ENCODE measurements at places on chromosomes 12 and 14.
A peak's percentile ranks its signal among the peaks of the same experiment; 100 is the strongest.

DNA sequence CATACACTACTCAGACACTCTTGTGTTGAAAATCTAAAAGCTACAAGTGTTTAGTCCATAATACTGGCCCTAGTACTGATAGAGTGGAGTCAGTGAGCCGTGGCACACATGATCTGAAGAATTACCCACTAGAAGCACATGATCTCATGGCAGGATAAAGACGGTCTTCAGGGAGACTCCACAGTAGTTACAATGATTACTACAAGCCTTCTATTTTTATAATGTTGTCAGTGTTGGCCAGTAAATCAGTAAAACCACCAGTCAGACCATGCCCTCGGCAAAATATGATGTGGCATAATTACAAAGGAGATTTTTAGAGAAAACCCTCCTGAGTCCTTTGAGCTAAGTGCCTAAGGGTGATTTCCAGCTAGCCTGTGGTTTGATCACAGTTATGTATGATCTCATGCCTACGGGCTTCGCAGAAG lies 114.9 kb downstream of the PDZRN4 start:
- DNase-seq, result no peak

- DNase-seq, result peak; percentile 12
Measured at GRCh38 chr12:107760207-107760808, 629 bp downstream of the PRDM4 start.

DNA sequence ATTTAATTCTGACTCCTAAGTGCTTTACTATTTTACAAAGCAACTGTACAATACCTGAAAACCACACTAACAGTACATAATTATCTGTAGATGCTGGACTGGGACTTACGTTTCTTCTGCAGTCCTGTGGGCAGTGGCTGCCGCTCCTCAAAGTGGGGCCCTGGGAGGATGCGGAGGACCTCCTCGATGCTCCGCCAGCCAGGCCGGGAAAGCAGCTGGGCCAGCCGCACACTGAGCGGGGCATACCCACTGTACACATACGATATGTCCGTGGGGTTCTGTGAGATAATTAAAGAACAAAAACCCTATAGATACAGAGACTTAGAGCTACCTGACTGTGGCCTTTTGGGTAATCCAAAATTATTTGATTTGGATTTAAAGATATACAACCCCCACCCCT lies 6.8 kb upstream of the DIABLO start:
- DNase-seq, result no peak

- no peak for DNase-seq
Measured at GRCh38 chr12:15939111-15939510, 28.0 kb downstream of the DERA start.

DNA sequence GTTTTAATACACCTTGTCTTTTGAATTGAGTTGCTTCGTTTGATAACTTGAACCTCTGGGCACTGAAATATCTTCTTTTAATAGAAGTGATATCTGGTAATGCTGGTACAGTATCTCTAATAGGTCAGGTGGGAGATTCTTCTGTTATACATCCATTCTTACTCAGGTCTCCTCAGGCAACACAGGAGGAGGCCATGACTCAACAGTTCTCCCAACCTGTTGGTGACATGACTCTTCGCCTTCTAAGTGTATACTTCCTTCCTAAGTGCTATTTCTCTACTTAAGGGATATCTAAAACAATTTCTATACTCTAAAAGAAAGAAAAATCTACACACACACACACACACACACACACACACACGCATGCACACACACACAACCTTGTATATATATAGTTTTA lies 509.1 kb downstream of the PCNX1 start:
- DNase-seq, result peak; percentile 34

GRCh38 chr14:73307261-73307660 lies 70.0 kb downstream of the PAPLN start:
- DNase-seq, result no peak

DNA sequence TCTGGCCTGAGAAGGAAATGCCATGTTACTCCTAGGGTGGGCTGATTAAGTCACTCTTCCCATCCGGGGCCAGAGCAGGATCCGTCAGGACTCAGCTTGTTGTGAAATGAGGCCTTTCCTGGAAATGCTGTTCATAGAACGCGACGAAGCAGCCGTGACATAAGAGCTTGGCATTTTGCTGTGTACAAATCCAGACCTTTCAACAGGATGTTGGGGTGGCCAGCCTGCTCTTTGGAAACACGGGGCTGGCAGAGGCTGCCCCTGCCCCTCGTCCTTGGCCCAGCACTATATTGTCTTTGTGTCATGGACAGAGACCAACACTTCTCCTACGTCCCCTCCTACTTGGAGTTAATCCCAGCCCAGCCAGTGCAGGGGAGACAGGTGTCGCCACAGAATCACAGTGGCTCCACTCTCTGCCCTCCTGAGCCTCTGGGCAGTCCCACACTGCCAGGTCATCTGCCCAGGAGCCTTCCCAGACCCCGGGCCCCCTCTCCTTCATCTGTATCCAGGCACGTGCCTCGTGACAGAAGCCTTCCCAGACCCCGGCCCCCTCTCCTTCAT lies 18.6 kb upstream of the EIF5 start:
- DNase-seq, result peak; percentile 74

- peak; percentile 12 for DNase-seq
Measured at GRCh38 chr12:27618836-27619235, 77.4 kb upstream of the REP15 start.

DNA sequence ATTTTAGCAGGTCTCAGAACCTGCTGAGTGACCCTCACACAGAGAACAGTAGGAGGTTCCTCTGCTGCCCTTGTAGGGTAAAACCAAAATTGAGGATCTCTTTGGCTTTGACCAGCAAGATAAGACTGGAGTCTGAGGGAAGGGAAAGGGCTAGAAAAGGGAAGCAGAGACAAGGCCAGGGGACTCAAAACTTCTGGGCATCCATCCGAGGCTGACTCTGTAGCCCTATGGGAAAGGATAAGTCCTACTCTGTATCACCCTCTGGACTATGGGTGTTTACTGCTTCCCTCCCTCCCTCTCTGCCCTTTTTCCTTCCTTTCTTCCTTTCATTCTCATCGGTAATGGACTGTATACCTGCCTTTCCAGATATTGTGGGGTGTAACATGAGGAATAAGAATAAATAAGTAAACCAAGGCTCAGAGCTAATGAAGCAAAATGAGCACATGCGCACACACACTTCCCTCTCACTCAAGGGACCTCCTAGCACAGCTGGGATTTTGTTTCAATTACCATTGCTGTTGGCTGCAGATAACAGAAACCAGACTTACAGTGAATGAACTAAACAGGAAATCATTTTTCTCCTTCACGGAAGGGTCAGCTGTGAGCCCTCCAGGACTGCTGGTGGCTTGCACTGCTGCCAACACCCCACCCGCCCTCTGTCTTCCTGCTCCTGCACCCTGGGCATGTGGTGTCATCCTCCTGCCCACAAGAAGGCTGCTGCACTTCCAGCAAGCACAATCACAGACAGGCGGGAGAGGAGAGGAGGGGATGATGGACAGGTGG lies 404.4 kb upstream of the CCDC196 start:
- DNase-seq, result no peak

- DNase-seq, result no peak
Measured at GRCh38 chr14:92568621-92569479, 55.3 kb downstream of the RIN3 start.

DNA sequence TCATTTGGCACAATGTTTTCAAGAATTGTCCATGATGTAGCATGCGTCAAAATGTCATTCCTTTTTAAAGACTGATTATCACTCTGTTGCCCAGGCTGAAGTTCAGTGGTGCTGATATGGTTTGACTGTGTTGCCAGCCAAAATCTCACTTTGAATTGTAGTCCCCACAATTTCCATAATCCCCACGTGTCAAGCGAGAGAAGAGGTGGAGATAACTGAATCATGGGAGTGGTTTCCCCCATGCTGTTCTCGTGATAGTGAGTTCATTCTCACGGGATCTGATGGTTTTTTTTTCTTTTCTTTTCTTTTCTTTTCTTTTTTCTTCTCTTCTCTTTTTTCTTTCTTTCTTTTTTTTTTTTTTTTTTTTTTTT lies 21.8 kb upstream of the LRRK2 start:
- DNase-seq, result no peak

DNA sequence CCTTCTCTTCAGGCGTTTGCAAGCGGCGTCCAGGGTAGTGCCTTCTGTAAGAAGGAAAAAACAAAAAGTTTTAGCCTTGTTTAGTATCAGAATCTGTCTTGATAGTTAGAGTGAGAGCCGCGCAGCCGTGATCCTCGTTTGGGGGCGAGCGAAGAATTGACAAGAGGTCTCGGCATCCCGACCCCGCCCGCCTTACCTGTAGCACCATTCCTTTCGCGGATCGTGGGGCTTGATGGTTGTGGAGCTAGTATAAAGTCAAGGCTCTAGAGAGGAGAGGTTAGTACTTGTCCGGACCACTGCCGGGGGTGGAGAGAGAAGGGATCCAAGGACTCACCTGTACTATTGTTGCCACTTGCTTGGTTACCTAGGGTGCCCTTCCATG lies 494 bp downstream of the TMTC3 start:
- DNase-seq, result no peak

DNA sequence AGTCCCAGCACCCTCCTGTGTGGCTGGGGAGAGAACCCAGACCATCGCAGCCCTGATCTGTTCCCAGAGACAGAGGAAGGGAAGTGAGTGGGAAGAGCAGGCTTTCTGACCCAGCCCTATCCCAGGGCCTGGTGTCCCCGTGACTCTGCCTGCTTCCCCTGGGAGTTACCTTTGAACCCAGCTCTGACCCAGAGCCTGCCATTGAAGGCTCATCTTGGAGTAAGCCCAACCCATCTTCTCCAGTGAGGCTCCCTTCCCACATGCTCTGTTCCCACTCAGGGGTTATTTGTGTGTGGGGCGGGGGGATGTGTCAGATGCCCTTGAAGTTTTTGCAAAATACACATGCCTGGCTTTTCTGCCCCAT lies 6.0 kb downstream of the TMEM63C start:
- DNase-seq, result no peak

All from IMR-90 (cell line).